Activated T-cell treated with anti-CD3 and anti-CD28 coated beads, Interleukin-2, amount 50 U/mL, for 1 hour (primary cell): ENCODE measurements at places on chromosomes 12 and 14.

- no peak for DNase-seq
Observed at GRCh38 chr12:27571463-27571862, 47.5 kb downstream of the PPFIBP1 start.

- no peak for DNase-seq
Observed at GRCh38 chr12:116213885-116214527, 63.5 kb downstream of the MED13L start.

GRCh38 chr12:103810111-103810510, 30.9 kb downstream of the NT5DC3 start:
- no peak for DNase-seq

GRCh38 chr14:23349156-23349845, 3.4 kb downstream of the SLC22A17 start:
- DNase-seq: no peak

DNA sequence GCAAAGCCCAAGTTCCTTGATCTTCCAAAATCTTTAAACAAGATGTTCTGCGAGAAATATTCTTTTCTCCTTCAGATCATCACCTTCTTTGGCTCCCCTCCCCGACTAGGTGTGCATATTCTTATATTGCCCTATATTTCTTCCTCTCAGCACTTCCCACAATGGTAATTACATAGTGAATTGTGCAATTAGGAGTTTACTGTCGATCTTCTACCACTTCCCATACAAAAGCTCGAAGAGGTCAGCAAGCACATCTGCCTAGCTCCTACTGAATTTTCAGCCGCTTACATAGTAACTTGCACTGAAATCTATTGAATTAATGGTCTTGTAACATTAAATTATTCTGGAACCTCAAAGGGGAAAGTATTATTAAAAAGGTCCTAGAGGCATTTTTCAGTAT, 16.7 kb downstream of the OSBPL8 start:
- DNase-seq: no peak

- peak; percentile 85 for DNase-seq
Observed at GRCh38 chr12:49347311-49348193, 864 bp downstream of the DNAJC22 start.

GRCh38 chr14:89384023-89384422, 33.0 kb downstream of the FOXN3 start:
- DNase-seq: no peak

- DNase-seq: peak; percentile 31
Observed at GRCh38 chr12:99043319-99043914, 398.3 kb downstream of the APAF1 start.

DNA sequence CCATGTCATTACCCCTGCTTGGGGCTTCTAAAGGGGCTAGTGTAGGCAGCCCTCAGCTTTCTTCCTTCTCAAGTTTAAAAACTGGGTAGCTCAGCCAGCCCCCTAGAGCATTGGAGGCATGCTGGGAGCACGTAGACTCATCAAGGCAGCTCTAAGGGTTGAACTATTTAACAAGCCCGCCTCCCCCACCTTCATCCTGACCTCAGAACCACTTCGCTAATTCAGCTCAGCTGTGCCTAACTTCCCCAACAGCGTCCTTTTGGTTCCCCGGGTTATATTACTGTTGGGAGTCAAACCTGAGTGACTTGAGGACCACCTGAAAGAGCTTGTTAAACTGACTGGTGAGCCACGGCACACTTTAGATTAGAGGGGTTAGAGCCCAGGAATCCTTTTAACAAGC, 30.1 kb downstream of the MAX start:
- no peak for DNase-seq

GRCh38 chr14:91280129-91280528, 35.6 kb upstream of the GPR68 start:
- DNase-seq: no peak

DNA sequence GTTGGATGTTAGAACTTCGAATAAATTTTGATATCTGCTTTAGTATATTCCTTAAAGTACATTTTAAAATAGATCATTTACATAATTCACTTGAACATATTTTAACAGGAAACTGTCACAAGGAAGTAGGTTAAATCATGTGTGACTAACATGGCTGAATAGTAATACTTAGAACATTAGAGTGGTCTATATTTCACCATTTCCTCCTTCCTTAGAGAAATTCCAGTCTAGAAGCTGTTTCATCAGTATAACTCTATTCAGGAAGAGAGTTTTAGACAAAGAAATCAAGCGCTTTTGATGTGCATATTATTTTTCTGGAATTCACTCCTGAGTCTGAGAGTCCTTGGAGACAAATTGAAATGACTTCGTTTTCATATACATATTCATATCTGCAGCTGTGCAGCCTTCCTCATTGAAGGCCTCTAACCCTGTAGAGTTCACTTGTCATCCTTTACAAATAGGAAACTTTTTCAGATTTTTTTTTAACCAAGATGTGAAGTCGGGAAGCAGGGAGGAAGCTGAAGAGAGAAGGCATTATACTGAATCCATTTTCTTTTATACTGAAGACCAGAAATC, 28.4 kb downstream of the IRAK3 start:
- no peak for DNase-seq

DNA sequence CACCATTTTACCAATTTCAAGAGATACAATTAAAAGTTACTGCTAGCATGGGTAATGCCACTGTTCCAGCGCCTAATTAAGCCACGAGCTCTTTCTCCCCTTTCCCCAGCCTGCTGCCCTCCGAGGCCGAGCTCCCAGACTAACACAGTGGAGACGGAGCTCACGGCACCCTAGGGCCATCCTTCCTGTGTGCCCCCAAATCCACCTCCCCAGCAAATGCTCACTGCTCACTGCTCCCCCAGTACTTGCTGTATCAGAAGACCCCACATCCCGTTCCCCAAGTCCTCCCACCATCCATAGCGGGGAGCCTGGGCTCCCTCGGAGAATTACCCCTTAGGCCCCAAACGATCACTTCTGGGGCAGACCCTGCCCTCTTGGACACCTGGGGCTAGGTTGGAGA, 42.7 kb downstream of the SLC6A12 start:
- DNase-seq: no peak

- DNase-seq: no peak
Observed at GRCh38 chr12:102232036-102232435, 34.4 kb upstream of the PMCH start.

DNA sequence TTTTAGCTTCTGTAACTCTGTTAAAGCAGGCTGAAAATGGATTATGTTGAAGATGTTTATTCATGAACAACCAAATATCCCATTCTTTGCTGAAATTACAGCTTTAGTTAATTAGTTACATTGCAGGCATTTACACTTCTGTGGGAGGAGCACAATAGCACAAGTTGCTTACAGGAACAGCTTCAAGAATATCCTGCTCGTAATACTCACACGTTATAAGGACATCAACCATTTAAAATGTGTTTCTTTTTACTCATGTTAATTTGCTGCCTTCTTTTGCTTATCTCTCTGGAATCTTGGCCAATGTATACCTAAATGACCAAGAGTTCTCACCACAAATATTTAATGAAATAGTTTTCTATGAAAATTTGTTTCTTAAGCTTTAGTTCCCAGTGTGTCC, 305.2 kb upstream of the SYT1 start:
- DNase-seq: no peak

GRCh38 chr12:123268850-123269249, 2.8 kb downstream of the CDK2AP1 start:
- no peak for DNase-seq

DNA sequence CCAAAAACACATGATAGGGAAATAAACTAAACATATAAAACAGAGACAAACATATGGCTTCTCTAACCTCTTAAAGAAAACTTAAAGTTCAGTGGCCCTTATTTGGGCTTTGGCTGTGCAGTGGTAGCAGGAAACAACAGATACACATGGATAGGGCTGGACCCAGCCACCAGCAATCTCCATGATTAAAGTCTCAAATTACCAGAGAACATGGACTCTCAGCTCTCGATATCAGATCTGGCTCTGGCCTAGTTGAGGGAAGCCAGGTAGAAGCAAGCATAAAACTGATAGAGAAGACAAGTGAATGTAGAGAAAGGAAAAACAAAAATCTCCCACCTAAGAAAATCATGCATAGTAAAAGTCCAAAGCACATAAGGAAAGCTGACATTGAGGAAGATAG, 164.8 kb downstream of the ITPR2 start:
- DNase-seq: no peak

DNA sequence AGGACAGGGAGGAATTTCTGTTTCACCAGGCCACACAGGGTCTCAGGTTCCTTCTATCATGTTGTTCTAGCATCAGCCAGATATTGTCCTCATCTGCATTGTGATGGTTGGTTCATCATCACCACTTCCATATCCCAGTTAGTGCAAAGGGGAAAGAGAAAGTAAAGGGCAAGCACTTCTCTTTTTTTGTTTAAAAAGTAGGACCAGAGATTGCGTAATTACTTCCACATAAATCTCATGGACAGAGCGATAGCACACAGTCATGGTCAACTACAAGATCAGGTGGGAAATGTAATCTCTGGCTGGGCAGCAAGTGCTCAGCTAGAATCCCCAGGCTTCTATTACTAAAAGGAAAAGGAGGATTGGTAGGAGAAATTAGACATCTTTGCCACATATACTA, 155.1 kb downstream of the KIF21A start:
- DNase-seq: no peak

- DNase-seq: no peak
Observed at GRCh38 chr12:68568922-68569569, 41.7 kb upstream of the RAP1B start.
